ENCODE measurements at places on chromosomes 12 and 14. TPM values are rescaled to one million over a fixed set of nuclear protein-coding genes. Genes with fewer than 3 reads are reported as not detected.

DNA sequence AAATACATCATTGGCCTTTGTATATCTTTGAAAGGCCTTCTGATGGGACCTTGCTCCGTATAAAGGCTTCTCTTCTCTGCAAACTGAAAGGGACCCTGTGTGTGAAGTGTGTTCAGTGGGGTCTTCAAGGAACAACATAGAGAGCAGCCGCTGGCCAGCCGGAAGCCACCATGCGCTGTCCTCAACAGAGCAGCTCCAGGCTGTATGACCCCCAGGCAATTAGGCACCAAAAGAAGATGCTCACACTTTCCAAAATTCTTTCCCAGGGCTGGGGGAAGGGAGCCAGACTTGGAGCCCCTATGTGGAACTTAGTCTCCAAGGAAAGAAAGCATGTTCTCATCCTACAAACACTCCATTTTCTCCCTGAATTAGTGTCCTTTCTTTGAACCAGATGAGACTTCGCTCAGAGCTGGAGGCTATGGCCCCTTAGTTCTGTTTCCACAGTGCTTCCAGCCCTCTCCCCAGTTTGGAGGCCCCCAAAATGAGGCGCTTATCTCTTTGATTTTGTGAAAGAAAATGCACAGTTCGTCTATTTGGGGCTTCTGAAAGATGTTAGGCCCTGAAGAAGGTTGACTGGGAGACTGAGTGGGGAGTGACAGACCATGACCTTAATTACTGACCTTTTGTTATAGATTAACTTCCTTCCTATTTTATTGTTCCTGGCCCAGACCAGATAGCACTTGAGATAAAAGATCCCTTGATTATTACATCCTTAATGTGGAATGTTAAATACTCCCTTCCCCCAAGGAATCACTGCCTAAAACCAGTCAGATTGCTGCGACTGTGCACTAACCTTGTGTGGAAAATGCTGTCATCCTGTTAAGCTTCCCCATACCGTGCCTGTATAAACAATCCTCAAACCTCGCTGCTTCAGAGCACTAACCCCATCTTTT lies 128.3 kb upstream of the FGD4 start:
- DNase-seq, result no peak

DNA sequence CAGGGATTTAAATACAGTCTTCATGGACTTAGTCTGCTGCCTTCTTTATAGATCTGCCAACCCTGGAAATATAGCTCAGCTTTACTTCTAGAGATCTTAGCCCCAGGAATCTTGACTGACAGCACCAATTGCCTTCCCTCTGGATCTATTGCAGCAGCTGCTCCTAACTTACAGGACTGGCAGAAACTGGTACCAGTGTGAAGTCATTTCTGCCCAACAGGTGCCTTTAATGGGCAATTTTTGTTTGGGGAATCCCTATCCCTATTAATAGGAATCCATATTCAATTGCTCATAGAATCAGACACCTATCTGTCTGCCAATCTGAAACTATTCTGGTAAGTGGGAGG lies 27.2 kb downstream of the SPX start:
- DNase-seq, result no peak

- no peak for DNase-seq
Observed at GRCh38 chr14:53147208-53147607, 5.9 kb downstream of the DDHD1 start.

The MIPOL1 gene
- total RNA-seq, result 12.1 TPM

DNA sequence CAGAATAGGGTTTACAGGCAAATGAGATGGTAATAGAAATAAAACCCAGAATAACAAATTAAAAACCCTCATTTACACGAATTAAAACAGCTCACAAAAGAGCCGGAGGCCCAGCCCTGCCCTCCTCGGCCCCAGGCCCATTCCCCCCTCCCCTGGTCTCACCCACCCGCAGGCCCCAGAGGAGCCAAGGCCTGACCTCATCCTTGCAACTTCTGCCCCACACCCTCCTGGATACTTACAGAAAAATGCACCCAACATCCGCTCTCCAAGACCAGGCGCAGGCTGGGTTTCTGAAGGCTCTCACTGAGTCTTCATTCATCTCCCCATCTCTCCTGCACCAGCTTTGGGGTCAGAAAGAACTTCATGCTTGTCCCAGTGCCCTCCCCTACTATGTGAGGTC lies 16.2 kb upstream of the VSX2 start:
- DNase-seq, result no peak

The MYF6 gene
- not detected for total RNA-seq

The GYS2 gene
- total RNA-seq, result not detected
